ENCODE measurements at places on chromosomes 5 and 9. TPM values are rescaled to one million over a fixed set of nuclear protein-coding genes. Genes with fewer than 3 reads are reported as not detected.

ANAPC2 gene
- total RNA-seq = 32.4 TPM

KIF24 gene
- total RNA-seq = 0.66 TPM

MLANA gene
- total RNA-seq = not detected

EGFL7 gene
- total RNA-seq = 17.9 TPM

PCDHB3 gene
- total RNA-seq = 0.29 TPM

THBS4 gene
- 0.14 TPM for total RNA-seq

GPRIN1 gene
- total RNA-seq = 11.9 TPM

PCDHGB2 gene
- total RNA-seq = 2.2 TPM

C9 gene
- total RNA-seq = 0.44 TPM

MAMDC4 gene
- 2.0 TPM for total RNA-seq

TAF1L gene
- under 0.01 TPM for total RNA-seq

MRPL36 gene
- total RNA-seq = 72.2 TPM

TAS2R1 gene
- not detected for total RNA-seq

IL17B gene
- 0.72 TPM for total RNA-seq

DMRT3 gene
- not detected for total RNA-seq

SLC6A18 gene
- total RNA-seq = not detected
